ENCODE measurements at places on chromosomes 11 and 22.

GRCh38 chr11:4134806-4135205, 40.2 kb downstream of the RRM1 start:
- no peak for DNase-seq

DNA sequence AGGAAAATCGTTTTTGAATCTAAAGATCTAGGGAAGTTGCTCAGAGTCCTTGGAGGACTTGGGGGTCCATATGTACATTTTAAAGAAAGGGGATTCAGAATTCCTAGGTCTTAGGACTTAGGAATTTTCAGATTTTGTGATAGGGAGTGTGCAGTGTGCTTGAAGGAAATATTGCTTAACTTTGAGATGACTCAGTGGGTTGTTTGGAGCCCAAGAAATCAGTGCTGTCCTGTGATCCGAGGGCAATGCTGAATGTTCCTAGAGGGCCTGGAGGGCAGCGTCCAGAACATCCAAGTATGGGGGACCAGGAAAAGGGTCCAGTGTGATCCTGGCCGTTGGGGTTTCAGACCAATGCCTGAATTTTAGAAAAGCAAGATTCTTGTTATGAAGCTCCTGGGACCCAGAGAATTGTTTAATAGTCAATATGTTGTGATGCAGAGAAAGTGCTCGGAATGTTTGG, 3.1 kb upstream of the IGF2 start:
- DNase-seq, result no peak

DNA sequence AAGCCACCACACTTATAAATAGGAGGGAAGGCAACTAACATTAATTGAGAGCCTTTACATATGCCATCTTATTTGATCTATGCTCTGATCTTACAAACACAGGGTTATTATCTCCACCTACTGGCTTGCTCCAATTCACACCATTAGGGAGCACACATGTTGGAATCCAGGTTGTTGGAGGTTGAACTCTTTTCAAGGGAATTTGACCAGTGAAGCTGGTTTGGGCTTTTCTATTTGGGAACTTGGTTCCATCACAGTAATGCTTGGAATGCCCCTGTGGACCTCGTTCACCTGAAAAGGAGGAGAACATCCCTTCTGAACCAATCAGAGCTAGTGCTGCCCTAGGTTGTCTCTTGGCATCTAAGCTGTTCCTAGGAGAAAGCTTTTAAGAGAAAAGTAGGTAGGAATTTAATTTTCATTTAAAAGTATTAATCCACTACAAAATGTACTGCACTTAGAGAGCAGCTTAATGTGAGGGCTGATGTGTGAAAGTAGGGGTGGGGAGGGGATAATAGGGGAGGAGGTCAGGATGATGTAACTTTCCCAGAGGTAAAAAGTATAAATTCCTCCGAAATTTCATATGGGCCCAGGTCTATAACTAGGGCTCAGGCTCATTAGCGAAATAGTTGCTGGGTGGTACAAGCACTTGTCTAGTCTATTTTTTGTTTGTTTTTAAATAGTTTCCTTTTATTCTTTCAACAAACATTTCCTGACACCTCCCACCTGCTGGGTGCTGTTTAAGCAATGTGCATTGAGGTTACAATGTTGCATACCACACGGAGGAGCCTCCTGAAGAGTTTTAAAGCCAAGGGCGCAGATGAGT, 7.6 kb upstream of the MICAL2 start:
- no peak for DNase-seq

- DNase-seq, result no peak
These were observed 3.8 kb upstream of the CYP2D6 start for GRCh38 chr22:42134100-42135020.

DNA sequence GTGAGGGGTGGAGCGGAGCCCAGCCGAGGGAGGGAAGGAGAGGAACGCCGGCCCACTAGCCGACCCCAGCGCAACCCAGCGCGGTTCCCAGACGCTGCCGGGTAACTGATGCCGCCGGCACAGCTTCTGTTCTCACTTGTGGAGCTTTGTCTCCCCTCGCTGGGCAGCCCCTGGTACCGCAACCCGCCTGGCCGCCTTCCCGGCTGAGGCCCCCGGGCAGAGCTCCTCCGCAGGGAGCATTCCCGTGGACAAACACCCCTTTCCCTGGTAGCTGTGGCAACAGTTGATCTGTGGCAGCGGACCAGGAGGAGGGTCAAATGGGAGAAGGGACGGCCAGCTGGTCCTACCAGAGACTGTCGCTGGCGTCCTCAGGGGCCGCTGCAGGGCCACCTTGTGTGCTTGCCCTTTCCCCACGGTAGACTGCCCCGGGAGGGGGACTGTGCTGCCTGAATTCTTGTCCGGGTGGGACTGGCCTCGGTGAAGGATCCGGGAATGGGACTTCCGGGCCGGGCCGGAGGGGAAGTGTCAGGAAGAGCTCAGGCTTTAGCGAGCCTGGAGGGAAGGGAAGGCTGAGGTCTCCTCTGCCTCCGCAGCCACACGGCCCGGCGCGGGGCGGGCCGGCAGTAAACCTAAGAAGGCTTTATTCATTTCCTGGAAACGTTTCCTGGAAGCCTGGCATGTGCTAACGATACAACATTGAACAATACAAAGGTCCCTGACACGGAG, 468.0 kb downstream of the OPCML start:
- DNase-seq, result no peak

DNA sequence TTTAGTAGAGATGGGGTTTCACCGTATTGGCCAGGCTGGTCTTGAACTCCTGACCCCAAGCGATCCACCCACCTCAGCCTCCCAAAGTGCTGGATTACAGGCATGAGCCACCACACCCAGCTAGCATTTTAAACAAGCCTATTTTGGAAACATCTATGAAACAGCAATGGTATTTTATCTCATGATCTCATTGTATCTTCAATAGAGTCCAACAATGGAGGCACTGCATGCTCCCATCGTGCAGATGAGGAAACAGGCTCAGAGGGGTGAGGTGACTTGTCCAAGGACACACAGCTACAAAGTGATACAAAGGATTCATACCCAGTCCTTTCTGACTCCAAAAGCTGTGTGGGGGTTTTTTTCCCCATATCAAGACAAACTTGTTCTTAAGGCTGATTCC, 39.0 kb upstream of the RTL6 start:
- DNase-seq, result no peak

GRCh38 chr11:65997286-65997685, 4.7 kb downstream of the EIF1AD start:
- no peak for DNase-seq

DNA sequence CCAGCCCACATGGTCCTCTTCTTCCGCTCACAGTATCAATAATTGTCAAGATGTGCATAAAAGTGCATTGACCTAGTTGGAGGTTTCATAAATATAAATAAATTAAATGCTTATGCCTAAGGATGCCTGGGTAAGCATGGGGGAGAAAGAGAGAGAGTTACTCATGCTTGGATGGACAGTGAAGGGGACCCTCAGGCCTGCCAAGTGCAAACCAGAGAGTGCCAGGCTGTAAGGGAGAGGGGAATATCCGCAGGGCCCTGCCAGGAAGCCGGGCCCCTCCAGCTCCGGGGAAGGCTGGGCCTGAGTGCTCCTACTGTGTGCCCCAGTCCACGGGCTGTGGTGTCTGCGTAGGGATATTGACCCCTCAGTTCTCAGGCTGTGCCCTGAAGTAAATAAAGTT, 214.6 kb downstream of the DSCAML1 start:
- DNase-seq, result no peak

- no peak for DNase-seq
These were observed 2.8 kb upstream of the NUCB2 start for GRCh38 chr11:17273668-17274282.

DNA sequence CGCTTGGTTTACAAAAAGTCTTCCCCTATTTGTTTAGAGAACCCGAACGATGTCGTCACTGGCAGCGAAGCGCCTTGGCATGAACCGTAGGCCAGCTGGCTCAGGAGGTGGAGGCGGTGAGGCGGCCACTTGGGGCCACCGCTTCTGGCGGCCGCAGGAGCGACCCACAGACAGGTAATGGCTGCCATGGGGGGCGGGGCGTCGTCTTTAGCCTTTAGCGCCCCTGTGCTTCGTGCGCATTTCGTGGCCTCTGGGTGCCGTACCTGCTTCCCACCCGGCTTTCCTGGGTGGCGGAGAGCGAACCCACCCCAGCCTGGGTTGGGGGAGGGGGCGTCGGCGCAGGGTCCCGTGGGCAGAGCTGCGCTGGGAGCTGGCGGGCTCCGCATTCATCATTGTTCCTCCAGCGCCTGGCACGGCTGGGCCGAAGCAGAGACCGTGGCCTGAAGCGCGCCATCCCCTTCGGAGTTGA, 469 bp upstream of the OSBP2 start:
- DNase-seq, result no peak

GRCh38 chr11:69598147-69598546, 42.8 kb upstream of the CCND1 start:
- no peak for DNase-seq

DNA sequence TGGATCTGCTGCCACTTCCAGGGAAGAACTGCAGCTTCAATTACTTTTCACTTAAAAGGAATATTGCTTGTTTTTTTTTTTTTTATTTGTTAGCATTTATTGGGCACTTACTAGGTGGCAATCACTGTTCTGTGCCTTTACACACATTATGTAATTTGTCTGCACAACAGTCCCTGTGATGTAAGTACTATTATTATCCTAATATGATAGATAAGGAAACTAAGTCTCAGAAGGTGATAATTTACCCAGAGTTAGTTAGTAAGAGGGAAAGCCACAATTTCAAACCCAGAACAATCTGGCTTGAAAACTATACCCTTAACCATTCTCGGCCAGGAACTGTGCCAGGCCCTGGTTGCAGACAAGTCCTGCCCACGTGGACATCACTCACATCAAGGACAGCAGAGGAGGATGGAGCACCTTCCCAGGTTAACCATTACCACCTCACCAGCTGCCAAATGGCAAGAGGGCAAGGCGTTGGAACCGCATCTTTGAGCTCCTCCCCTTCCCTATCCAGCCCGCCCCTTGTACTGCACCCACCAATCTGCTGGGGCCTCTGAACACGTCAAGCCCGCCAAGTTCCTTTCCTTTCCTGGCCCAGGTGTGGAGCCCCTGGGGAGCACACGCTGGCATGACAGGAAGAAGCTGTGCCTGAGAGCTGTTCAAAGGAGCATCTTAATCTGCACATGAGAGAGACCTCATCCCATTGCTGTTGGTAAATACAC, 78.4 kb downstream of the NAV2 start:
- DNase-seq, result no peak

DNA sequence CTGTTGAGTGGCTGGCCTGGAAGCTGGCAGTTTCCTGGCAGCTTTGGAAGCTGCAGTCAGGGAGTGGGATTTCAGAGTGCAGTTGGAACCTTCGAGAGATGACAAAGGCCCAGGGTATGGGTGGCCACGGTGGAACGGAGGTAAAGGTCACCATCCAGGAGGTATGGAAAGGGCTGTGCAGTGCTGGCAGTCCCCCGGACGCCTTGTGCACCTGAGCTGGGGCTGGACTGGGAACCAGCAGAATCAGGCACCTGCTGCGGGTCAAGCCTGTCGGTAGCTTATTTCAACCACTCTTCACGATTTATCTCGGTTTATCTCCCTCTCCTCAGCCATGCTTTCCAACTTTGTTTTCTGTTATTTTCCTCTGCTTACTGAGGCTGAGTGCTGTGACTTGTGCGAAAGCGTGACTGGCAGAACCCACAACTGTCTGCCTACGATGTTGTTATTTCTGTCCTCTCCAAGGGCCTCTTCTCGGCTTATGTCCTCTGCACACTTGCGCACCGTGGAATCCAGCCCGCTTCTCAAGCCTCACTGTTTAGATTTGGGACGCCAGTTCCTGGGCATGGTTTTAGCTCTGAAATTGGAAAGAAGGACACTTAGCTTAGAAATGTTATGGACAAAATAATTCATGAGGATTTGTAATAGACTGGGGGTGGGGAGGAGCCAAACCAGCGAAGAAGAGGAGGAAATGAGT, 24.0 kb upstream of the ATXN10 start:
- DNase-seq, result no peak

DNA sequence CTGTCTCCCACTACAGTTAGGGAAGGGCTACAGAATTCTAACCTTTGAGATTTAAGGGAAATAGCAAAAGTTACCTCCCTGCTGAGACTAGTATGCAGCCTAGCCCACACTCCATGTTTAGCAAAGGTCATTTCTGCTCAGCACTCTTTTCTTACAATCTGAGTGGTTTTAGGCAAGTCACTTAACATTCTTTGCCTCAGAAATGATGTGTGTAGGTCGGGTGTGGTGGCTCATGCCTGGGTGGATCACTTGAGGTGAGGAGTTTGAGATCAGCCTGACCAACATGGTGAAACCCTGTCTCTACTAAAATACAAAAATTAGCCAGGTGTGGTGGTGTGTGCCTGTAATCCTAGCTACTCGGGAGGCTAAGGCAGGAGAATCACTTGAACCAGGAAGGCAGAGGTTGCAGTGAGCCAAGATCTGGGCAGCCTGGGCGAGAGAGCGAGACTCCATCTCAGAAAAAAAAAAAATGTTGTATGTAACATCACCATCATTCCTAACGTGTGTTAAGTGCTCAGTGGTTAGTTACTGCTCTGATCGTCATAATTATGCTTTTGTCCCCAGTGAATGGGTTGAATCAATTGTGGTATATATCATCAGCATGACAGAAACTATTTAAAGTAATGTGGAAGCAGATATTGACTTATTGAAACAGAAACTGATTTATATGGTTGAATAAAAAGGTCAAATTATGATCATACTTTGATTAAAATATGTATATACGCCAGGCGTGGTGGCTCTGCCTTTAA, 55.0 kb downstream of the COPB1 start:
- DNase-seq, result no peak

Measured in smooth muscle cell of the brain vasculature (primary cell).